Fibroblast of villous mesenchyme (primary cell): ENCODE measurements at places on chromosomes 2 and 18.
A peak's percentile ranks its signal among the peaks of the same experiment; 100 is the strongest.

- no peak for DNase-seq
Measured at GRCh38 chr2:154589514-154589913, 109.0 kb upstream of the KCNJ3 start.

- DNase-seq: peak; percentile 93
Measured at GRCh38 chr2:6181525-6181924, 489.3 kb downstream of the SOX11 start.

- DNase-seq: no peak
Measured at GRCh38 chr2:3672861-3673678, 15.1 kb downstream of the ALLC start.

DNA sequence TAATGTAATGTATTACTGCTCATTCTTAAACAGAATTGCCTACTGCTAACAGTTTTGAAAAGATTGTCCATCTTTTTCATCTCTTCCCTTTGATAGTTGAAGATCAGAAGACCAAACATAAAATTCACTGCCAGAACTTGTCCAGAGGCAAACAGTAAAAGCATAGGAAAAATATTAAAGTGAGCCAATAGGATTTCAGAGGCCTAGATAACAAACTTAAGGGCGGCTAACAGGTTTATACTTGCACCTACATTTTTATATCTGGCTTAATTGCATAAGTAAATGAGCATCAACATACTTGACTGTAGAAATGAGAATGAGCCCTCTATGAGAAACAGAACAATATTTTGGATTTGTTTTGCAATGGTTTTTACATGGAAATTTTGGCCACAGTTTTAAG, 30.3 kb downstream of the ZC3H15 start:
- DNase-seq: no peak

DNA sequence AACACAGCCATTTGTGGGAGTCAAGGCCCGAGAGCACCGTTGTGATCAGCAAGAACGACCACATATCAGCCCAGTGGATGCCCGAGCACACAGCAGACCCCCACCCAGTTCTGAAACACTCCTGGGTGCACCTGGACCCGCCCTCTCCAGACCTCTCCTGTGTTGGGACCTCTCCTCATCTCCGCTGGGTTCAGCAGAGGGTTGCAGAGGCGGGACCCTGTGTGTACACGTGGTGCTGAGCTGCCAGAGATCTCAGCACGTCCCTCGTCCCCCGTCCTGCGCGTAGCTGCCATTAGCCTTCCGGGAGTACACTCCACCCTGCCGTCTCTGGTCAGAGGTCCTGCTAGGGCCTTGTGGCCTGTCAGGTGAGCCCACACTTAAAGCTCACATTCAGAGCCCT, 51.7 kb downstream of the ADI1 start:
- no peak for DNase-seq

DNA sequence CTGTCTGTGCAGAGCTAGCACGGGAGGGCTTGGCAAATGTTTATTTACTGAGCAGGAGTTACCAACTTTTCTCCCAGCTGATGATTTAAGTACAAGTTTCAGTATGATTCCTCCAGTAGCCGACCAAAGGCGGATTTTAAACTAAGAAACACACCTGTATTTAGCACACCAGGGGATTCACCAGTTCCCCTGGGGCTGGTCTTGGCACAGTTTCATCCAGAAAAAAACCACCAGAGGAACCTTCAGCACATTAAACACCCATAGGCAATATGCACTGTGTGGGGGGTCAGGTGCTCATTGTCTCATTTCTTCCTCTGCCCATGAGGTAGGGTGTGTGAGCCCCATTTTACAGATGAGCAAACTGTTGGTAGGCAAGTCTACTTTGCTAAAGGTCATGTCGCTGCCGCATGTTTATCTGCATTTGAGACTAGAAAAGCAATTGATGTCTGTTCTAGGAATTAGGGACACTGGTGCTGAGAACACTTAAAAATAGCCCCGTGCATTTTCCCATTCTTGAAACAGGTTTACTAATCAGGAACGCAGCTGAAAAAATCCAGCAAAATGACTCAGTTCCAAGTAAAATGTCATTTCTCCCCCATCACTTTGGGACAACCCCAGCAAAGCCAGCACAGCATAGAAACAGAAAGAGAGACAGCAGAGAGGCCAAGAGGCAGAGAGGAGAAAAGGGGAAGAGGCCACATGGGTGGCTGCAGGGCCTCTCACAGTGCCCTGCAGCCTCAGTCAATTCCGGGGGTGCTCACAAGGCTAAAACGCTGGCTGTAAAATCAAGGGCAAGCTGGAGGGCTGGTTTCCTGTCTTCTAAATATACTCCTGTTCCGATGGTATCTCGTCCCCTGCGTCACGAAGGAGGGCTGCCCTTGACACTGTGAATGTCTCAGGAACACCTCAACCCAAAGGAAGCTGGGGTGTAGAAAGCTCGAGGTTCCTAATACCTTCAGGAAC, 166.8 kb upstream of the ID2 start:
- DNase-seq: no peak

GRCh38 chr2:119071476-119071875, 87.1 kb downstream of the C1QL2 start:
- no peak for DNase-seq
